ENCODE measurements at places on chromosomes 12 and 14.

DNA sequence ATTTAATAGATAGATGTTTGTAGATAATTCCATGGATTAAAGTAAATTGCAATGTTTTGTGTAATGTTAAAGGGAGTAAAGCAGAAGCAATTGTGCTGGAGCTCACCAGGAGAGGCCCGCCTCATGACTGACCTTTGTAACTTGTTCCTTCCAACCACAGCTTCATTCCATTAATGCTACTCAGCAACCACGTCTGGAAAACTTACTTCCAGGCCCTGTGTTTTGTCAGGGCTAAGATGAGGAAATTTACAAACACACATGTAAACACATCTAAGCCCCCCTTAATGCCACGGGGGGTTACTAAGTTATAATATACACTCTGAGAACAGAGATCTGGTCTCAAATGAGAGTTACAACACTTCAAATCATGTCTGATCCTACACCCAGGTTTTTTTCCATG, 12.4 kb downstream of the LUM start:
- no peak for DNase-seq

DNA sequence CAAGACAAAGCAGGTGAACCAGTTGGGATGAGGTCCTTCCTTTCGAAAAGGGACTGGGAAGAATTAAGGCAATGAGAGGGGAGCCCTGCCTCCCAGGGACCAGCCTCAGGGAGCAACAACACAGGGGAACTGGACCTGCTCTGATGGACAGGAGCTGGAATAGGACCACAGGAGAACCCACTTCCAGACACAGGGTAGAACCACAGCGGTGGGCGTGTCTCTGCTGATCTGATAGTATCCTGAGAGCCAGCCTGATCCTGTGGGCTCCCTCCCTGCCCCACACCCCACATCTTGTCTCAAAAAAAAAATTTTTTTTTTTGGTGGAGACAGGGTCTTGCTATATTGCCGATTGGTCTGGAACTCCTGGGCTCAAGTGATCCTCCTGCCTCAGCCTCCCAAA, 13.6 kb upstream of the PLEK2 start:
- no peak for DNase-seq

GRCh38 chr12:95181103-95181502, 36.2 kb downstream of the FGD6 start:
- no peak for DNase-seq

DNA sequence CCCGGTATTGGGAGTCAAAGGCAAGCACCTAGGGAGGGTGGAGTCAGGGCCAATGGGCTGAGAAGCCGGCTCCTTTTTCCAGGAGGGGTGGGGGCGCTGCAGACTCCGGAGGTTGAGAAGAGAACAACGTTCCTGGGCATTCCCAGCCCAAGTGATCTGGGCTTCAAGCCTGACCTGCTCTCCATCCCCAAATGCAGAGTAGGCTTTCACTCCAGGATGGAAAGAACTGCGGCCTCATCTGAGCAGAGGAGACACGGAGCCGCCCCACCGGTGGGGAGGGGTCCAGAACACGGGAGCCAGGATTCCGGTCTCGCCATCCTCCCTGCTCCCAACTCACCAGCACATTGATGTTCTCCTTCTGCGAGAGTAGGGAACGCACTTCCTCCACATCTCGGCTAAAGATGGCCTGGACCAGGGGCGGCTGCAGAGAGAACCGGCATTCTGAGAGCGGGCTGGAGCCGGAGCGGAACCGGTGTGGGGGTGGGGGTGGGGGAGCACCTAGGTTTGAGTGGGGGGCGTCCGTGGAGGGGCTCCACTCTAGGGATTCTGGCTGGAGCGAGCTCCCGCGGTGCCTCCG, 605 bp downstream of the ANKRD52 start:
- DNase-seq: no peak

DNA sequence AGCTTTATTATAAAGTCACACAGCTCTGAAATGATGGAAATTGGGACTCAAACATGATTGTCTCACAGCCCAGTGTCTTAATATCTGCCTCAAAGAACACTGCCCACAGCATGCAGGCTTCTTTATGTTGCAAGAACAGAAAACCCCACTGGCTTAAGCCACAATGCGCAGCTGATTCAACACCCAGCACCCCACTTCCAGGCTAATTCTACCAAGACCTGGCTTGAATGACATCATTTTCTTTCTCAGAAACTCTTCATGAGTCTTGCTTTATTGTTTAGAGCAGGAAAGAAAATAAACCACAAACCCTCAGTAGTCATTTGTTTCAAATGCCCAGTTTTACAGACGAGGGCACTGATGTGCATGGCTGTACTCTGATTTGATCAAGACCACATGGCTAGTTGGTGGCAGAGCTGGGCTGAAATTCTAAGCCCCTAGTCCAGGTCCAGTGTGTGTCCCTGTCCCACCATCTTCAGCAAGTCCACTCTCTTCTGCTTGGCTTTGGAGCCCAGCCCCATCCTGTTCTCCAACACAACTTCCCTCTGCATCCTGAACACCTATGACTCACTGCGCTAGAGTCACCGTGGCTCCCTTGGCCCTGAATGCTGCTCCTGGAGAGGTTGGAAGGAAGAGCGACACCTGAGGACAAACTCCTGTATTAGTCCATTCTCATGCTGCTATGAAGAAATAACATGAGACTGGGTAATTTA, 50.3 kb upstream of the SRSF5 start:
- DNase-seq: no peak

- DNase-seq: no peak
These were observed 59.7 kb downstream of the MGAT4C start for GRCh38 chr12:86196465-86196864.

DNA sequence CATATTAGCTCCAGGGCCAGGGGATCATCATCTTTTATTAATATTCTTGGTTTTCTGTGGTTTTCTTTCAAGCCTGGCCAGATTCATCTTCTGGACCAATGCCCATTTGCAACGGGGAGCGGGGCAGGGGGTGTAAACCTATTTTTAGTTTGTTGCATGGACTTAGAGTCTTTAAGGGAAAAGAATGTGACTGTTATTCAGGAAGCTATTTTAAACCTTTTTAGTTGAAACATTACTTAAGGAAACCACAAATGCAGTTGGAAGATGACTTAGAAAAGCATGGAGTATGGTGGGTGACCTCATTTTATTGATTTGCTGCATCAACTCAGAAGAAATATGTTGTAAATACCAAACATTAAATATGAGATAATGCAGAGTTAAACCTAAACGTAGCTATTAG, 368.4 kb upstream of the E2F7 start:
- DNase-seq: no peak

GRCh38 chr12:88185988-88186387, 43.9 kb downstream of the TMTC3 start:
- no peak for DNase-seq

DNA sequence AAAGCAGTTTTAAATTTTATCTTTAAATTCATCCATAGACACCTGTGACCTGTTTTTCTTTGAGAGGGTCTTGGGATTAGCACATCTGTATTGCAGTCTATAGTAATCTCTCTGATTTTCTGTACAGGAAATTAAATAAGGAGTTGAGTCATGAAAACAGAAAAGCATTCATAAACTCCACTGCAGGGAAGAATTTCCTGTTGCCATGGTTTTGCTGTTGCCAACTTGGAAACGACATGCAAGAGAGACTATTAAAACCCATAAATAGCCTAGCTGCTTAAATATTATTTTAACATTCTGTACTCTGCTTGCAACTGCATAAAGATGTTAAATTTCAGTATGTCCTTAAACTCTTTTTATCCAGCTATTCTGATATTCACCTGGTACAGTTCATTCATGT, 281.0 kb upstream of the RGS6 start:
- DNase-seq: no peak

DNA sequence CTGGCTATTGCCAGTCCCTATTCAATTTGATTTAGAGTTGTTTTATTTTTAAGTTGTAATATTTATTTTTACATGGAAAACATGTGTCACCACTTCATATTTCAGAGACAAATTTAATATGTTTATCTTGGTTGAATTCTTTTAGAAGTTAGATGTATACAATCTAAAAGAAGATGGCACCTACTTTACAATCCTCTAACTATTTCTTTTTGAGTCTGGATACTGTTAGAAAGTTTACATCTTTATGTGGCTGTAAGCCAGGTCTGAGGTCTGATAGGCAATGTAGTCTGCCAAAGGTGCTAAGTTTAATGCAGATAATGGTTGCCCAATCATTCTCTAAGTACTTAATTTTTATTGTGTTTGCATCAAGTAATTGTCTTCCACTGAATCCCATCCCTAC, 7.2 kb upstream of the LMO3 start:
- DNase-seq: no peak

- DNase-seq: no peak
These were observed 53.4 kb downstream of the CYP46A1 start for GRCh38 chr14:99737451-99737951.

- no peak for DNase-seq
These were observed 7.2 kb downstream of the SLC38A1 start for GRCh38 chr12:46261646-46262045.

- DNase-seq: no peak
These were observed 151.4 kb downstream of the TMTC2 start for GRCh38 chr12:82838131-82838551.

DNA sequence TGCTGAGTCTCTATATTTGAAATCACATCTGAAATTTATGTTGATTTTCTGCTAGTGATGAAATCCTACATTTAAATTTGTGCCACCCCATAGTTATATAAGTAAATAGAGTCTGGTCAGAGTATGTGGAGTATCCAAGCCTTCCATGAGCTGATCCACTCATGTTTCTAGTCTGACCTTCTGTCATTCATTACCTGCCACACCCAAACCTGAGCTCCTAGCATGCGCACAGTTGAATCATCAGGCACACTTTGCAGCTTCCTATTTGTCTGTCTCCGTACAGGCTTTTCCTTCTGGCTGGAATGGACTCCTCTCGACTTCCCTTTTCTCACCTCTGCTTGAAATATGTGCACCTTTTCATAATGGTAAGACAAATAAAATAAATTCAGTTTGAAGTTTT, 45.3 kb upstream of the LRIG3 start:
- DNase-seq: no peak

- no peak for DNase-seq
These were observed 122.1 kb upstream of the NPAS3 start for GRCh38 chr14:32816588-32816987.

DNA sequence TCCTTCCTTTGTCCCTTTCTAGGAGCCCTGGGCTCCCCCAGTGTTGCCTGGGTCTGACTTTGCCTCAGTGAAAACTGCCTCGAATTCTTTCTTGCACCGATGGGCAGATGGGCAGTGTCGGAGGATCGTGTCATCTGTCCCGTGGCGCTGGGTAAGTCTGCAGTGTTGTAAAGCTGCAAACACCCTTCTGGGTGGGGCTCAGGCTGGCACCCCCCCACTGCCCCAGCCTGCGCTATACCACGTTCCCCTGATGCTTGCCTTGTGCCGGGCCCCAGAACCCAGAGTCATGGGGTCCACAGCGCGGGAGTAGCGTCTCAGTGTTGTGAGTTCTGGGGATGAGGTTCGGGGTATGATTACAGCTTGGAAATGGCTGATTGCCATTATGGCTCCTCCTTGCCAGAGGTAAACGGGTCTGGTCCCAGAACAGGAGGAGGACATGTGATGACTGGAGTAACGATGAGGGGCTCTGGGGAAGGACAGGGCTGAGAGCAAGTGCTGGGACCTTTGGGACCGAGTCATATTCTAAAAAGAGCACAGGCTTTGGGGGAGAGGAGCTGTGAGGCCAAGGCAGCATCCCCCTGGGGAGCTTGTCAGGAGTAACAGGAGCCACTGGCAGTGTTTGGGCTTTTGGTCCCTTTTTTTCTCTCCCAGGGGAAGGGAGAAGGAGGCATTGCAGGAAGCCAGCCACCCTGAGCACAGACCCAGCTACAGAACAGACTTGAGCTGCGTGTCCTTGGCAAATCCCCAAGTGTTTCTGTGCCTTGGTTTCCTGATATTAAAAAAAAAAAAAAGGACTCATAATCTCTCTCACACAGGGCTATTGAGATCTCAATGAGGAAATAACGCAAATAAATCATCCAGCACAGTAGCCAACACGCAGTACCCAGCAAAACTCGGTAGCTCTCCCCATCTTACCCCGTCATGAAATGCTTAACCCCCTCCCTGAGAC, 4.3 kb downstream of the RTL1 start:
- no peak for DNase-seq

DNA sequence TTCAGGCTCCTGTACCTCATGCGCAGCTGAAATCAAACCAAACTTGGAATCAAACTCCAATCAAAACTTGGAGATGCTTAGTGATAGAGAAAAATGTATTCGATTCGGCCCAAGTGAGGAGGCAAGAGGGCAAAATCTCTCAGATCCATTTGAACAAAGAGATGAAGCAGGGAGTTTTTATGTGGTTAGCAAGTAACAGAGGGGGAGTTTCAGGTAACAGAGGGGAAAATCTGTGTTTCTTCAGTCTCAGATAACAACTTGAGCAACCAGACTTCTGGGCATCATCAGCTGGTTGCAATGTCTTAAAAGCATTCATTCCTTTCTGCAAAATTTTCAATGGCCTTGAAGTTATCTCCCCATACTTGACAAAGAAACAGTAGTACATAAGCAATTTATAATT, 245.1 kb upstream of the AVPR1A start:
- no peak for DNase-seq

GRCh38 chr14:32744811-32745445, 193.8 kb upstream of the NPAS3 start:
- no peak for DNase-seq

GRCh38 chr12:107029081-107029480, 42.1 kb upstream of the MTERF2 start:
- no peak for DNase-seq
